Left renal cortex interstitium (tissue), 4 donors: ENCODE measurements at places on chromosomes 6 and 20. TPM values are rescaled to one million over a fixed set of nuclear protein-coding genes. Genes with fewer than 3 reads are reported as not detected.

DNA sequence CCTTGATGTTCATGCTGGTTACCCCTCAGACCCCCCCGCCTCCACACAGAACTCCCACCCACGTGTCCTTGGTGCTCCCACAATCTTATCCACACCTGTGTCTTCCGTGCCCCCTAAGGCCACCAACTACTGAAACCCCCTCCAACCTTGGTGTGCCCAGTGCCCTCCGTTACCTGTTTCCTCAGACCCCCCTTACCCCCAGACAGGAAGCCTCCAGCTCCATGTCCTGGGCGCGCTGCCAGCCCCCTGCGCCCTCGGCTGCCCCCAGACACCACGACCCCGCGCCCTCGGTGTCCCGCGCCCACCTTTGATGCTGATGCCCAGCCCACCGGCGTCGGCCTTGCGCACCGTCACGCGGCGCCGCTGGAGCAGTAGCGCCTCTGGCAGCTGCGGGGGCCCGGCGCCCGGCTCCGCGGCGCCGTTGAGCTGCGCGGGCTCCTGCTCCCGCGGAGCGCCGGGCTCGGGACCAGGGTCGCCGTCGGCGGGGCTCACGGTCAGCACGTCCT, 504 bp downstream of the SNTA1 start:
- no peak for DNase-seq

DNA sequence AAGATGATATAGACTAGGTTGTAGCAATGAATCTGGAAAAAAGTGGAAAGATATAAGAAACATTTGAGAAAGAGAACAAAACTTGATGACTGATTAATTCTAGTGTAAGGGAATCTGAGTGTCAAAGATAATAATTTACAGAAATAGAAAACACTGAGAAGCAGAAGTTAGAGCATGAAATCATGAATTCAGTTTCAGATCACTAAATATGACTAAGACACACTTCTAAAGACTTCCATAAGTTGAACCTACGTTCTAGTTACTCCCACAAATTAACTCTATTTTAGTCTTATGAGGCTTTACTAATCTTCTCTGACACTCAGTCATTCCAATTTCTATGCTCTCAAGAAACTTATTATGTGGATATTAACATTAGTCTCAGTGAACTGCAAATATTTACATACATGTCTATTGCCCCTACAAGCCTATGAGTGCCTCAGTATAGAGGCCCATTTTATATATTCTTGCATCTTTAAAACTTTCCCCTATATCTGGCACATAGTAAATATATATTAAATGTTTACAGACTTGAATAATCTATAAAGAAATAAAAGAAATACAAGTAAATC, 30.4 kb downstream of the IBTK start:
- DNase-seq = no peak

The ASIP gene
- 0.30 TPM for polyA plus RNA-seq

DNA sequence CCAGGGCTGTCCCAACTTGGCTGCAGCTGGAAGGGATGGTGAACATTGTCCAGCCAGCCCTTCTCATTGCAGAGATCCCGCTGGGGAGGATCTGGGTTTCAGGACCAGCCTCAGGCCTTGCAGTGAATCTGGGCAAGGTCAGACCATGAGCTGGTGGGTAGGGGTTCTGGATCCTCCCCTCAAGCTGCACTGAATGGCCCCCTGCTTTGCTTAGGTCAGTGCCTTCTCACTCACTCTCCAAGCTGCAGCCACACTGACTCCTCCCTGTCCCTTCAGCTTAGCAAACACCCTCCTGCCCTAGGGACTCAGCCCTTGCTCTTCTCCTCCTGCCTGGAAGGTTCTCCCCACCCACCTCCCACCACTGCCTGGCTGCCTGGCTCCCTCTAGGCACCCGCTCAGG, 95.3 kb upstream of the KCNG1 start:
- no peak for DNase-seq

The RAB23 gene
- 32.0 TPM for polyA plus RNA-seq
